Activated CD4-positive, alpha-beta T cell treated with anti-CD3 and anti-CD28 coated beads, Interleukin-2, amount 50 U/mL, for 16 hours (primary cell): ENCODE measurements at places on chromosomes 2 and 18.

GRCh38 chr2:9846554-9846953 lies 3.3 kb downstream of the TAF1B start:
- no peak for DNase-seq

- no peak for DNase-seq
These were observed 217.7 kb downstream of the LRRTM1 start for GRCh38 chr2:80086831-80087230.

GRCh38 chr2:55180374-55180773 lies 51.7 kb downstream of the CLHC1 start:
- DNase-seq, result no peak

- DNase-seq, result no peak
These were observed 91.1 kb downstream of the AFF3 start for GRCh38 chr2:100051253-100051652.

GRCh38 chr2:145324748-145325147 lies 804.8 kb upstream of the ZEB2 start:
- DNase-seq, result peak; percentile 3

- DNase-seq, result no peak
These were observed 445.2 kb downstream of the IRS1 start for GRCh38 chr2:226354434-226354833.

- DNase-seq, result no peak
These were observed 34.8 kb upstream of the SKA1 start for GRCh38 chr18:50340078-50340477.

- DNase-seq, result no peak
These were observed 283.4 kb upstream of the FBXO11 start for GRCh38 chr2:48189552-48190228.
